HCT116 (cell line): ENCODE measurements at places on chromosomes 4 and X.

DNA sequence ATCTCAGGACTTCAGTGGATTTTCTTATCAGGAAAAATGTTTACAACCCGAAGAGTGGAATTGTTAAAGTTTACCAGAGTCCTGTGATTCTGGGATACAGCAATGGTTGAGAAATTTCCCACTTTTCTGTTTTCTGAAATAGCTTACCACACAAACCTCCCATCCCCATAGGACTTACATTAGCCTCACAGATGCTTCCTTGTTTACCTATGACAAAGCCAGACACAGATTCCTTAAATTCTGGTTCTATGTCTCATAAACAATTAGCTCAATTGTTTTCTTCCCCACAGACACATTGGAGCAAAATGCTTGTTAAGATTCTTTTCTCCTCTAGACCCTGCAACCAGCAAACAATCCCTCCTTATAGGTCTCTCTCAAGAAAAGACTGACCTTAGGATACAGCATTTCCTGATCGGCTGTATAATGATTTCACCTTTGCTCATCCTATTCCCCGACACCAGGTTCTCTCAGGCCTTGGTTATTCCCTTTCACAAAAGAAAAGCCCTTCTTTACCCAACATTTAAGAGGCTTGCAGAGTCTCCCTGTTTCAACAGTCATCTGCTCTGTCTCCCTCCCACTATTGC is 886.2 kb downstream of the ARAP2 start:
- DNase-seq, result peak; percentile 10

DNA sequence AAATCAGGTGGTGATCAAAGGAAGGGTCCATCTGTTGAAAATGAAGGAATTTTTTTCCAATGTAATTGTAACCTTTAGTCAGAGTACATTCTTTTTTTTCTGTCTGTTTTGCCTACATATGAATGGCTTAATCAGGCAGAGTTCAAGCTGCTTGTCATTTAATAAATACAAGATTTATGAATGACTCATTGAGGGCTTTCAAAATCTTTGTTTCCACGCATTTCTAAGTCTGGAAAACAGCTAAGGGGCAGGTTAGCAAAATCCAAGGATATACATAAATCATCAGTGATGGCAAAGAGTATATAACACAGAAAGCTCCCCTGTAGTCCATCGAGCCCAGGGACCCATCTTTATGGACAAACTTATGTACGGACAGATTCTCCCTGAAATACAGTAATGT is 1.8 kb downstream of the CA5B start:
- no peak for DNase-seq

DNA sequence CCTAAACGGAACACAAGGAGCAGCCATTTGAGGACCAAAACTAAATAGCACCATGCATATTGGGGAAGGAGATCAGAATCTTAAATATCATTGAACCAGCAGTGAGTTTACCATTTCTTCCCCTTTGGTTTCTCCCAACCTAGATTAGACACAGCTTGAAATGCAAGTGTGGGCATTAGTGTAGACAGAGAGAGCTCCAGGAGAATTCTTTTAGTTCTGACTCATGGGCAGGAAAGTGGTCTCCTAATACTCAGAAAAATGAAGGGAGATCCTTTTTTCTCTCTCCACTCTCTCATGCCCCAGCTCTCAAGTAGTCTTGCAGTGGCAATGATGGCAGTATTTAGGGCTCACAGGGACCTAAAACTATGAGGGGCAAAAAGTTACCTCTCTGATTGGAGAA is 567.9 kb downstream of the INPP4B start:
- no peak for DNase-seq

- DNase-seq, result no peak
These were observed 16.4 kb upstream of the HSFX1 start for GRCh38 chrX:149757206-149758067.

- DNase-seq, result no peak
These were observed 1798.9 kb downstream of the PCDH7 start for GRCh38 chr4:32519060-32519459.

DNA sequence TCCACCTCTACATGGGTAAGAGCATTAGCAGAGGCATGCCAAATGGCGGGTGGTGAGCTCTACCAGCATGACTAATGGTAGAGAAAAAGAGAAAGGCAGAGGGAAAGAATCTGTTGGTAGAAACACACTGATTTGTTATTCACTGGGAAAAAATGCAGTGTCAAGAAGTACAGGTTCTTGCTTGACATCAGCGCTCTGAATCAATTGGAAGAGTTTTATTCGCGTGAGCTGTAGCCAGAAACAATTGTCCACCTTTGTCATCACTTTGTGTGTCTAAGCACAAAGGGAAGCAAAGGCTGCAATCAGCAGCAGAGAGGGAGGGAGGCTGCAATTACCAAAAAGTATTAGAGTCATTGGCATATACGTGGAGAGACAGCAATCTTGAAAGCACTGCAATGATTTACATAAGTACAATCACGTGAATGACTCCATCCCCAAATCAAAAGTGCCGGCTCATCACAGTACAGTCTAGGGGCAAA is 67.7 kb upstream of the HS3ST1 start:
- DNase-seq, result no peak

GRCh38 chr4:37685161-37685822 is 884 bp downstream of the RELL1 start:
- DNase-seq, result no peak

DNA sequence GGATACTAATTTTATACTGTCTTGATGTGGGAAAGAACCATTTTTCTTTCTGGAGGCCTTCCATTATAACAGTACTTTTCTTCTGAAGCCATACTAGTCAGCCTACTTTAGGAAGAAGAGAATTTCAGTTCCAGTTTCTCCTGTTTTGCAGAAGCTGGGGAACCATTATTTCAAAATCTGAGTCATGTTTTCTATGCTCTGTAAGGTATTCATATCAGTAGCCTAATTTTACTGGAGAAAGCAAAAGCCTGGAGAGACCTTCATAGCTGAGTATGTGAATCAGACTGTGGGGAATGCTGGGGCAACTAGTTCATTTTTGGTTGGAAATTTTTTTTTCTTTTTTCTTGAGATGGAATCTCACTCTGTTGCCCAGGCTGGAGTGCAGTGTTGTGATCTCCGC is 22.4 kb downstream of the AFF1 start:
- DNase-seq, result no peak

- DNase-seq, result no peak
These were observed 146.6 kb downstream of the PPA2 start for GRCh38 chr4:105327222-105327621.

DNA sequence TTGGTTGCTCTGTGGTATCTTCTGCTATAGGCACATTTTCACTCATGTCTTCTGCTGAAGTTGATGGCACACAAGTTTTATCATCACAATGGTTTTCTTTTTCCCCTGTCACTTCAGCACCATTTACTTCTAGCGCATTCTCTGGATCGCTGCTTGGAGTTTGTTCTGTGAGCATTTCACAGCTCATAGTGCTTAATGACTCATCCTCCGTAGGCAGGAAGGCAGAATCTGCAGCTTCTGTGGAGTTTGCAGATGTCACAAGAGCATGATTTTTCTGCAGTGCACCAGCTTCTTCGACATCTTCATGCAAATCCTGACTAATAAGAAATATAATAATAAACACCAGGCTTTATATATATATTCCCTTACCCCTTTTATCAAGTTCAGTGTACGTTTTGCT is 83.6 kb downstream of the CHM start:
- no peak for DNase-seq

DNA sequence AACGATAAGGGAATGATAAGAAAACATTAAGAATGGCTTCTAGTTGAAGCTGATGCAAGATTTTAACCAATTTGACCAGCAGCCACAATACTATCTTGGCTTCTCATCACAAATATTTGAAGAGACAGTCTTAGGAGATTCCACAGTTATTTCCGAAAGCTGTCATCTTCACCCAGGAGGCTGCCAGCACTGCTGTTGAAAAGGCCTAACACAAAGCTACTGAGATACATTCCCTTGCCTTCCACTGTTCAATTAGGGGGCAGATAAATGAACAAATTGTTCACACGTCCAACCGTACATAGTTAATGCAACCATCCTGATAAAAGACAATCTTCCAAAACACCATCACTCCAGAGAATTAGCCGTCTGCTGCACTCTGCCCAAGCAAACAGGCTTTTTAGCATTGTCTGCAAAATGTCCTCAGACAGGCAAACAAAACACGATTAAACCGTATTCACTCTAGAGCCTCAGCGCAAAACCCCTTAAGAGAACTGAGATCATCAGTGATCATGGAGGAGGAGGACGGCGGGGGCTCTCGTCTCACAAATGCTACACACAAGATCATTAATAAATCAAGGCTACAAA is 189.8 kb upstream of the PSAPL1 start:
- DNase-seq, result no peak

- DNase-seq, result no peak
These were observed 66.9 kb upstream of the PCDH7 start for GRCh38 chr4:30653291-30653690.

- DNase-seq, result no peak
These were observed 123.5 kb downstream of the CAMK2D start for GRCh38 chr4:113637823-113638561.

GRCh38 chrX:13697455-13697854 is 8.5 kb downstream of the RAB9A start:
- DNase-seq, result no peak

- no peak for DNase-seq
These were observed 73.9 kb downstream of the REPS2 start for GRCh38 chrX:17020356-17020755.

DNA sequence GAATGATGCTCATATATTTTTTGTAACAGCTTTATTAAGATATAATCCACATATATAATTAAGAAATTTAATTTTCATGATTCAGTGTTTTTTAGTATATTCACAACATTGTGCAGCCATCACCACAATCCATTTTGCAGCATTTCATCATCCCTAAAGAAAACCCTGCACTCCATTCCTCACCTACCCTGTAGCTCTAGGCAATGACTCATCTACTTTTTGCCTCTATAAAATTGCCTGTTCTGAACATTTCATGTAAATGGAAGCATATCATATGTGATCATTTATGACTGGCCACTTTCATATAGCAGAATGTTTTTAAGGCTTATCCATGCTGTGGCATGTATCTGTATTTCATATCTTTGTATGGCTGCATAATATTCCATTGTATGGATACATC is 339.9 kb downstream of the MAPK10 start:
- DNase-seq, result no peak

GRCh38 chr4:82125787-82126297 is 247.9 kb downstream of the HNRNPD start:
- no peak for DNase-seq

- DNase-seq, result no peak
These were observed 30.9 kb upstream of the RASGEF1B start for GRCh38 chr4:81502564-81502963.

- DNase-seq, result no peak
These were observed 13.4 kb upstream of the TNIP3 start for GRCh38 chr4:121177246-121178137.

- DNase-seq, result no peak
These were observed 71.5 kb downstream of the PLS3 start for GRCh38 chrX:115632455-115632854.

DNA sequence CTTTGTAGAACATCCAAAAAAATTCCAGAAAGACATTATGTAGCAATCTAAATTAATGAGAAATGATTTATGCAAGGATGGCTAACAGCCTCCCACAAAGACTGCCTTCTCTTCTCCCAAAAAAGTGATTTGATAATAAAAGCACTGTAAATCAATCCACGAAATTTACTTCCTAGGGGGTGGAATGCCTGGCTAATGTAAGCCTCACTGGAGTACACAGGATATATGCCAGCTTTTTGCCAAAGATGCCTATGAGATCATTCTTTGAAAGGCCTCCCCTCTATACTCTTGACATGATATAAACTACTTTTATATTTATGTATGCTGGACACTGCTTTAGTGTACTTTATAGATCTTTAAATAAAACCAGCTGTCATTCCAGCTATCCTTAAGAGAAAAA is 211.1 kb downstream of the ADAMTS3 start:
- DNase-seq, result no peak

DNA sequence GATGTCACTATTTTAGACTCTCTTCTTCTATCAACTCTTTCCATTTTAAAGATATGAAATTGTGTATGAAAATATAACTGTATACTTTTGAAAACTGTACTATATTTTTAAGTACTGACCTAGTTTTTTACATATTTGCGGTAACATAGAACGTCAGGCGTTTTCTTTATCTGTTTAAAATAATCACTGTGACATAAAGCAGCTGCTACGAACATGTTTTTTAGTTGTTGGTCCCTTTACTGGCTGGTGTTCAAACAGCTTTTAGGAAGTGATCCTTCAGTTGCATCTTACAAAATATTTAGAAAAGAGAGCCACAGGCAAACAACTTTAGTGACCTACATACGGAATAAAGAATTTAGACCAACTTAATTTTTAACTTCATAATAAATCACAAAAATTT is 73.1 kb downstream of the METTL14 start:
- DNase-seq, result no peak

- no peak for DNase-seq
These were observed 21.8 kb downstream of the NKX3-2 start for GRCh38 chr4:13522282-13523104.

GRCh38 chrX:8036914-8037313 is 109.7 kb upstream of the PNPLA4 start:
- no peak for DNase-seq

GRCh38 chrX:114038358-114038757 is 545.5 kb upstream of the HTR2C start:
- DNase-seq, result no peak

DNA sequence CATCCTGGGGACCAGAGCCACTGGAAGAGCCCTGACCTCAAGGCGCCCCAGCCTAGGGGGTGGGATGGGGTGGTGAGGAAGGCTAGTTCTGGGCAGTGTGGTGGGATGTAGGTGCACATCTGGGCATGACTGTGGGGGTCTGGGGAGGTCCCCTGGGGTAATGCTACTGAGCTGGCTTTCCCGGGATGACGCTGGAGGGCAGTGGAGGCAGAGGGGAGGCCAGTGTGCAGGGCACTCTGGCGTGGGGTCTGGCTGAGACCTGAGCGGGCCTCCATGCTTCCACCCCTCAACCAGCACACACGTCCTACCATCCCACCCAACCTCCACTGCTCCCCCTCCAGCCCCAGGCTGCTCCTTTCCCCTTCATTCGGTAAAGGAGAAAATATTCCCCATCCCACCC is 4.8 kb upstream of the SH3BP2 start:
- no peak for DNase-seq

DNA sequence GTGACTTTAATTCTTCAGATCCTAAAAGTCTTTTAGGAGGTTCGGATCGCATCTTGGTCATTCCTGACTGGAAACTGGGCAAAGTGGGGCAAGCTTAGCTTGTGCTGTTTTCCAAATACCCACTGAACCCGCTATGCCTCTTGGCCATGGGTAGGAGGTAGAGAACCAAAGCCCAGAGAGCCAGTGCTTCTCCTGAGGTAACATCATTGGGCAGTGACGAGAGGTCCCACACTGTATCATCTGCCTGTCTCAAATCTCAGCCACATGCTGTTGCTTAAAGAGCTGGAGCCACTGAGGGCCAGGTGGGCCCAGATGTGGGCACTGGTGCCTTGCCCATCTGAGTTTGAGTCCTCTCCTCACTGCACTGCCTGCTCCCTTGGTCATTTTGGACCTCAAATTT is 68.2 kb downstream of the SLC2A9 start:
- DNase-seq, result no peak
